ENCODE measurements at places on chromosomes 2 and 18. TPM values are rescaled to one million over a fixed set of nuclear protein-coding genes. Genes with fewer than 3 reads are reported as not detected.

Gene TMEM247
- total RNA-seq: not detected

Gene CCDC148
- 1.8 TPM for total RNA-seq

- H3K27me3 ChIP-seq: peaks cover 1% of the 10 kb centered on the region
- H3K27ac ChIP-seq: no peak overlapping the region
- H3K36me3 ChIP-seq: peaks cover 3% of the 10 kb centered on the region
- H3K4me3 ChIP-seq: no peak overlapping the region
- no peak for DNase-seq
These were observed 91.5 kb downstream of the MYCN start for GRCh38 chr2:16031848-16032159.

GRCh38 chr2:85062565-85062964, 70.6 kb upstream of the TCF7L1 start:
- H3K4me3 ChIP-seq: no peak overlapping the region
- H3K4me1 ChIP-seq: peaks cover 33% of the 10 kb centered on the region
- H3K27ac ChIP-seq: no peak overlapping the region
- peaks cover 20% of the 10 kb centered on the region for H3K27me3 ChIP-seq
- no peaks in the 10 kb centered on the region for H3K36me3 ChIP-seq

DNA sequence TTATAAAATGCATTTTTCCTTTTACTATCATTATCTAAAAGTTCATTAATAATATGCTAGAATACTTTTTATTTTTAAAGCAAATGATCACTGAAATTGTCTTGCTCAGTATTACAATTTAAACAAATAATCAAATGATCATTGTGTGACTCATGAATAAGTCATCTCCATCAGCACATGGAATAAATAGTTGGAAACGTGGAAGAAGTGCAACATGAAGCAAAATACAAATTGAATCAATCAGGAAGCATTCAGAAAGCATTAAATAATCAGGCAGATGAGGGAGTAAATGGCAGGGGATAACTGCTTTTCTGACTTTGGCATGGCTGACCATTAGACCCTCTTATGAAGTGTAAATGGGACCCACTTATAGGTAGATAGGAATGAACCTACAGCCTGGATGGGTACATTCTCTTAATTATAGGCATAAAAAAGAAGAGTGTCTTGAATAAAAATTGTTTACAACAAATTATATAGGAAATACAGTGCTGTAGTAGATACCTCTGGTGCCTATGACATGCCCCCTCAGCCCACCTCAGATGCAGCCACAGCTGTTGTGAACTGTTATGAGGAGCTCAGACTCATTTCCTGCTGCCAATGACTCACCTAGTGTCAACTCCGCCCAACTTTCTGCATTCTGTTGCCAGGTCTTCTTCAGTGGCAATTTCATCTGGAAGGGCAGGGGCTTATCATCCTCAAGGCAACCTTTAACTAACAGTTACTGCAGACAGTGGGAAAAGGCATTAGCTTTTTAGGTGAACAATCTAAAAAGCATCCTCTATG, 936.0 kb downstream of the TRIB2 start:
- no peak for DNase-seq
- peaks cover 2% of the 10 kb centered on the region for H3K27me3 ChIP-seq
- H3K4me3 ChIP-seq: no peak overlapping the region
- H3K36me3 ChIP-seq: peaks cover 10% of the 10 kb centered on the region
- H3K4me1 ChIP-seq: peaks cover 11% of the 10 kb centered on the region
- no peak overlapping the region for H3K27ac ChIP-seq

GRCh38 chr2:218727502-218728165, 17.0 kb downstream of the TTLL4 start:
- H3K27ac ChIP-seq: no peak overlapping the region
- DNase-seq: no peak
- H3K36me3 ChIP-seq: peaks cover 12% of the 10 kb centered on the region
- no peaks in the 10 kb centered on the region for H3K4me1 ChIP-seq
- H3K4me3 ChIP-seq: no peak overlapping the region

DNA sequence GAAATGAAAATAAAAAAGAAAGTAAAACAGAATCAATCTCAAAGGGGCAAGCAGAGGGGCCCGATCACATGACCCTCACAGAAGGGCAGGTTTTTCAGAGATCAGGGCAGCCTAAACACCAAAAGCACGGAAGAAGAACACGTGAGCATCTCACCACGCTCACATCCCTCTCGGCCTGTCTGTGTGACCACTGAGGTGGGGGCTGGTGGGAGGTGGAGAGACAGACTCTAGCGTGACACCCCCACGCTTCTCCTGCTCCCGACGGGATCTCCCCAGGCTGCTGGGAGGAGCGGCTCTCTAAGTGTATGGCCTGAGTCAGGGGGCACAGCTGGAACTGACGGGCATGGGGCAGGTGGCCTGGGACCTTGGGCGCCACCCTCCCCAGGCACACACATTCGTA, 23.5 kb upstream of the MTERF4 start:
- H3K27ac ChIP-seq: no peak overlapping the region
- DNase-seq: no peak
- peaks cover 5% of the 10 kb centered on the region for H3K36me3 ChIP-seq
- H3K4me3 ChIP-seq: no peak overlapping the region
- peaks cover 3% of the 10 kb centered on the region for H3K4me1 ChIP-seq

DNA sequence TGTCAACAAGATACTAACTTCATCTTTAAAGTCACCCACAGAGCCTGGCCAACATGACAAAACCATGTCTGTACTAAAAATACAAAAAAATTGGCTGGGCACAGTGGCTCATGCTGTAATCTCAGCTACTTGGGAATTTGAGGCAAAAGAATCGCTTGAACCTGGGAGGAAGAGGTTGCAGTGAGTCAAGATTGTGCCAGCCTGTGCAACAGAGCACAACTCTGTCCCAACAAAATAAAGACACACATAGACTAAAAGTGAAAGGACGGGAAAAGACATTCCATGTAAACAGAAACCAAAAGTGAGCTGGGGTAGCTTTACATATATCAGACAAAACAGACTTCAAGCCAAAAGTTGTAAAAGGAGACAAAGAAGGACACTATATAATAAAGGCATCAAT, 34.8 kb downstream of the USP34 start:
- no peak overlapping the region for H3K27ac ChIP-seq
- no peak for DNase-seq
- no peak overlapping the region for H3K4me3 ChIP-seq
- no peaks in the 10 kb centered on the region for H3K27me3 ChIP-seq
- no peaks in the 10 kb centered on the region for H3K4me1 ChIP-seq

All from glutamatergic neuron (in vitro differentiated cells).